ENCODE measurements at places on chromosomes 7 and 10.

DNA sequence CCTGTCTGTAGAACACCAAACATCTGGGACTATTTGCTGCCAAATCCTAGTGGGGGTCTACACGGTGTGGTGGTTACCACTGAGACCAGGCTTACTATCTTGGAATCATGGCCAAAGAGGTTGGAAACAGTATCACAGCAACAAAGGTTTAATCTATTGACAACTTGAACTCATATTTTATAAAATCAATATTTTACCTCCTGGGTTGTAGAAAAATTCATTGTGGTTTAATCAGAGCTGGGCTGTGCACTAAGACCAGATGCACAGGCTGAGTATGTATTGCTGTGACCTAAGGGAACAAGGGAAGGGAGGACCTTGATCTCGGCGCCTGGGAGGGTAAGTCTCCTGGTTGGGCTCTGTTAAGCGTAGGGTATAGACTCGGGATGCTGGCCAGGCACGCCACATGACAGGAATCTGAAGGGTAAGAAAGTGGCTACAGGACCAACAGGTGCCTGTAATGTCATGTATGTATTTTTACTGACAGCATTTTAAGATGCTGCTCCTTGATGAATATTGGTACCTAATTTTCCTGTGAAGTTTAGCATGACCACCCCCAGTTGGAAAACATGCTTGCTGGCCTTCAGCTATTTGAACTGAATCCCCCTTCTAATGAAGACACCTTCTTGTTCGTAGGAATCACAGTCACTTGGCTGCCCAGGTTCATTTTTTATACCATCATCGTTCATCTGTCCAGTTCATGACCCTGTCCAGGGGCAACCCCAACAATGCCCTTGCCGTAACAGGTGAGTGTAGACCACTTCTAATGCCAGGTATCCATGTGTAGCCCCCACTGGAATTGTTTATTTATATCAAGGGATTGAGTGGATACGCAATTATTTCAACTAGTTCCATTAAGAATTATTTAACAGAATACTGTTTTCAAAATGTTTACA lies 79.5 kb downstream of the EZH2 start:
- no peak for DNase-seq

DNA sequence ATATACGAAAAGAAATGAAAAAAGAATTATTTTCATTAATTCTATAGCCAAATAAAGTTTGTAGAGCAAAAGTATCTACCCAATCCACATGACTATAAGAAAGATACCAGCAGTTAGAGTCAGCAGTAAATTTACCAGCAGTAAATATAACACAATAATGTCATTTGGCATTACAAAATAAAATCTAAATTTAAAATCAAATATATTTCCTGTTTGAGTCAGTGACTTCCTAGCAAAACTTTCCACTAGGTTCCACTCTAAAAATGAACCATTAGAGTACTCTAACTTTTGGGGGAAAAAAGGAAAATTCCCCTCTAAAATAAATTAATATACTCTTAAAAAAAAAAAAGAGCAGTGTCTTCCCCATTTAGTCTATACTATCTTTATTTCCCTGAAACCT lies 144.8 kb downstream of the CPEB3 start:
- no peak for DNase-seq

- DNase-seq = no peak
Observed at GRCh38 chr10:25614652-25615051, 319.4 kb upstream of the MYO3A start.

DNA sequence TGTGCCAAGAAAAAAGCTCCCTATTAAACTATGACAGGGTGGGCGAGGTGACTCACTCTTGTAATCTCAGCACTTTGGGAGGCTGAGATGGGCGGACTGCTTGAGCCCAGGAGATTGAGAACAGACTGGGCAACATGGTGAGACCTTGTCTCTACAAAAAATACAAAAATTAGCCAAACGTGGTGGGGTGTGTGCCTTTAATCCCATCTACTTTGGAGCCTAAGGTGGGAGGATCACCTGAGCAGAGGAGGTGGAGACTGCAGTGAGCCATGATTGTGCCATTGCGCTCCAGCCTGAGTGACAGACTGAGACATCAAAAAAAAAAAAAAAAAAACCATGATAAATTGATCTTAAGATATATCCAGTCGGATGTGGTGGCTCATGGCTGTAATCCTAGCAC lies 11.5 kb downstream of the POLR3A start:
- no peak for DNase-seq

DNA sequence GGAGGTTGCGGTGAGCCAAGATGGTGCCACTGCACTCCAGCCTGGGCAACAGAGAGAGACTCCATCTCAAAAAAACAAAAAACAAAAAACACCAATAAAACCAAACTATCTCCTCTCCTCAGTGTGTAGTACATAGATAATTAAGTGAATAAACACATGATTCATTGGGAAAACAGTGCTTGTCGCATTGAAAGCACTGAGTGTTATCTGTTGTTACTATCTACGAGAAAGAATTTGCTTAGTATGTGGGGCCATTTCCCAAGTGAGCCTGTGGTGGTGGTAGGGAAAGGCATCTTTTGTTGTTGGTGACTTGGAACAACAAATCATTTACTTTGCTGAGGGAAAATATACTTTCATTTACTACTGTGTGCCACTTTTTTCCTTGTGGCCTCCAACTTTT lies 42.6 kb downstream of the RSBN1L start:
- no peak for DNase-seq

GRCh38 chr7:101386558-101387231 lies 24.0 kb downstream of the COL26A1 start:
- no peak for DNase-seq

DNA sequence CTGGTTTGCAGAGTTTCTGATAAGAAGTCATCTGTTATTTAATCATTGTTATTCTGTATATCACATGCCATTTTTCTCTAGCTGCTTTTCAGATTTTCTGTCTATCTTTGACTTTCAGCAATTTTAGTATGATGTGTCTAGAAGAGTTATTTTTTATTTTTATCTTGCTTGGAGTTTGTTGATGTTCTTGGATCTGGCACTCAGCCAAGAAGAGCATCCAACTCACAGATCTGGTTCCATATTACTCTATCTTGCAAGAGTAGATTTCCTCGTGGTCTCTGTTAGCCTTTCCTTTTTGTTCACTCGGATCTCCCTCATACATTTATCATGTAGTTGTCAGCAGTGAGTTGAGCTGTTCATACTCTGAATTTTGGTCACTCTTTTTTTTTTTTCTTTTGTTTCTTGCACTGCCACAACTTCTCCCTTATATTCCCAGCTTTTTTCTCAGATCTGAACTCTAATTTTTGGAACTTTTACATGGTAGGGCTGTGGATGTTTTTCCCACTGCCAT lies 54.8 kb upstream of the CALCR start:
- no peak for DNase-seq

DNA sequence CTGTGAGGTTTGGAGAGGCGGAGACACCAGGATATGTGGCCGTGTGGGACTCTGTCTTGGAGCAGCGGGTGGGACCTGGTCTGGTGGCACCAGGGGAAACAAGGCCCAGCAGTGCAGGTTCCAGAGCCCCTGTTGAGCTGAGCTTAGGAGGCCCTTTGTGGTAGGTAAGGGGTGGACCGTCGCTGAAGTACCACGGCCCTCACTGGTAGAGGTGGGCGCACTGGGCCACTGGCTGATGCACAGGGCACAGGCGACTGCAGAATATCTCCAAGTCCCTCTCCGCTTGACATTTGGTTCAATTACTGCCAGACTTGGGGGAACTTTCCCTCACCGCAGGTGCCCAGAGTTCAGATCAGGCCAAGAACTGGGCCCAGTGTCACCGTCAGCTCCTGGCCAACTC lies 27.3 kb downstream of the DOCK1 start:
- no peak for DNase-seq

- DNase-seq = no peak
Observed at GRCh38 chr10:132351611-132352010, 19.6 kb downstream of the LRRC27 start.

GRCh38 chr10:112946649-112947048 lies 3.4 kb upstream of the TCF7L2 start:
- DNase-seq = no peak

- DNase-seq = no peak
Observed at GRCh38 chr7:159103382-159104187, 41.1 kb downstream of the VIPR2 start.

DNA sequence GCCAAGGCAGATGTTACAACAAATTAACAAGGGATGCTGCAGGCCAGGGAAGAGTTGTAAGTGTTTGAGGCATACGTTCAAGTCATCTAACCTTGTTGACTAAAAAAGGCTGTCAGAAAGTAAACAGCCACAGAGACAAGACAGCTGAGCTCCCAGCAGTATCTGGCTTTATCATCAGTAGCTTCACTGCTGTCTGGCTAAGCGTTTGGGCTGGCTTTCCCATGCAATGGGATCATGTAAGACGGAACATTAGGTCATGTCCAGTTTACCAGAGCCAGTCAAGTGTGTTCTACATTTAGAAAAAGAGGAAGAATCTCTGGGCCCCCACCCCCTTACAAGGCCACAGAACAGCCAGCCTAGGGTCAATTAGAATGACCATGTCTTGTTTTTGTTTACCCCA lies 51.3 kb upstream of the GSAP start:
- DNase-seq = no peak

GRCh38 chr7:97026715-97027426 lies 2.2 kb upstream of the DLX5 start:
- no peak for DNase-seq

GRCh38 chr7:139714163-139714901 lies 63.5 kb downstream of the HIPK2 start:
- peak; percentile 80 for DNase-seq

GRCh38 chr10:47403446-47404318 lies 19.6 kb upstream of the ZNF488 start:
- no peak for DNase-seq

- no peak for DNase-seq
Observed at GRCh38 chr7:31563951-31564350, 50.1 kb downstream of the ITPRID1 start.

DNA sequence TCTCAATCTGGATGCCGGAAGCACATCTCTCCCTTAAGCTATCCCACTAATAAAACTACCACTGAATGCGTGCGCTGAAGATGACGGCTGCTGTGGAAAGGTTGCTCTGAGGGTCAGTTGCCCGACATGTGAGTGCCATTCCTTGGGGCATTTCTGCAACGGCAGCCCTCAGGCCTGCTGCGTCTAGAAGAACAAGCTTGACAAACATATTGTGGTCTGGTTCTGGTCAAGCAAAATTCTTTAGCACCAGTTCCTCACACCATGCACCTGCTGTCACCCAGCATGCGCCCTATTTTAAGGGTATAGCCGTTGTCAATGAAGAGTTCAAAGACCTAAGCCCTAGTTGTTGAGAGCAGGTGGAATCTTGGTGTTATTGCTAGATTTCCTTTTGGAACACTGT lies 184.2 kb downstream of the SRPK2 start:
- no peak for DNase-seq

DNA sequence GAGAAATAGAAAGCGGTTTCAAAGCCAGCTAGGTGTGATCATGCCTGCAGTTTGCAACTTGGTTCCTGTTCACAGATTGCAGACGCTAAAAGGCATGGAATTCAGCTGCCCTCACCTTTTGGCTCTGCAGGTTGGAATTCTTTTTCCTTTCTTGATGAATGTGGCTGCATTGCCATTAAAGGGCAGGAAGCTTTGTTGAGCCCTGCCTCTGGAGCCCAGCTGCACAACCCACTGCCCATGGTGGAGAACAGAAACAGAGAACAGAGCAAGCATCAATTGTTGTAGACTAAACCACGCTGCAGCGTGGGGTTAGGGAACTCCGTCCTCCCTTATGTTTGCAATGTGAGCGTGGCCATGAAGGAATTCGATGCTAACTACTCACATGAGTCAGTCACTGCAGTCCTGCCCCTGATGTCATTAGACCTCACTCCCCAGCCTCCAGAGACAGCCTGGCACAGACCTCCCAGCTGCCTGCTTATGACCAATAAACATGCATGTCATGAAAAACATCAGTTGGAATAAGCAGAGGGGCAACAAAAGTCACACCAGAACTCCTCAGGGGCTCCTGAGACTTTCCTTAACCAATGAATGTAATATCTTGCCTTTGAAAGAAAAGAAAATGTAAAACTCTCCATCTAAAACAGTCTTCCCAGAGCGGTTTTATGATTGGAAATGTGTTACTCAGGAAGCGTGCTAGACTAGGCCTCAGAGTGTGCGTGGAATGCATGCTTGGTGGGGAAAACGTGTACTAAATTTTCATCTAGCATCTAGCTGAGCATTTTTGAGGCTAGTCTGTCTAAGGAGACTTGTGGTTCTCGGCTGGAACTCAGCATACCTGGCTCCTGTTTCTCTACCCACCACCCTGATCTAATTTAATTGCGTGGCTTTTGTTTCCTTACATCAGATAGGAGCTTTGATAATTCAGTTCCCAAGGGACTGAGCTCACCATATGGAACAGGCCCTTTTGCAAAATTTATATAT lies 232.2 kb downstream of the KIAA1217 start:
- no peak for DNase-seq

DNA sequence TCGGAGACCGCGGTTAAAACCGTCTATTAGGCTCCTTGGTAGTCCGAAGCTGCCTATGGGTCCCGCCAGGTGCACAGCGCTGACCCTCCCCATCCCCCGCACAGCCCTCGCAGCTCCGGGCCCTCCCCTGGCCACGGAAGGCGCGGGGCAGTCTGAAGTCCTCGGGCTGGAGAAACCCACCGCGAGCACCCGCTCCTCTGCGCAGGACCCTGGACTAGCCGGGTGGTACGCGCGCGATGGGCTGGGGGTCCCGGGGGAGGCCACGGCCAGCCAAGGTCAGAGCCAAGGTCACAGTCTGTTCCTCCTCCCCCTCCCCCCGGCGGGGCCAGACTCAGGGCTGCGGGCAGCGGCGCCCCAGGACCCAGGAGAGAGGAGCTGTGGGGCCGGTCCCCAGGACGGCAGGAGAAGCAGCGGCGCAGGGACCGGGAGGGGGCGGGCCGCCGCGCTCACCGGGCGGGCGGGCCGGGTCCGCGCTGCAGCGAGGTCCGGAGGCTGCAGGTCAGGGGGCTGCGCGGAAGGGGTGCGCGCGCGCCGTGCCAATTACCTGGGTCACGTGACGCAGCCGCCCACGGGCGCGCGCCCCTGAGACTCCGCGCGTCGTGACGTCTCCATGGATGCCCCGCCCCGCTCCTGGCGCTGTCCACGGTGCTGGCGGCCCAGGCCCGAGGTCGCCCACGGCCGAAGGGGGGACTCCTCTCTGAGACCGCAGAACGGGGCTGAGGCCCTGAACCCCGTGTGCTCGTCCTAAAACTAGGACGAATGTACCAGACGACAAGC lies at the start of gene OGDHL:
Gene OGDHL (minus strand): TSS at position 535 of the 777 bp plus-strand sequence. CDS start 3,731 bp downstream, outside the sequence.
- peak; percentile 57 for DNase-seq

GRCh38 chr7:74311305-74311744 lies 22.1 kb downstream of the CLIP2 start:
- DNase-seq = no peak
